ENCODE measurements at places on chromosomes 16 and 17. TPM values are rescaled to one million over a fixed set of nuclear protein-coding genes. Genes with fewer than 3 reads are reported as not detected.

DNA sequence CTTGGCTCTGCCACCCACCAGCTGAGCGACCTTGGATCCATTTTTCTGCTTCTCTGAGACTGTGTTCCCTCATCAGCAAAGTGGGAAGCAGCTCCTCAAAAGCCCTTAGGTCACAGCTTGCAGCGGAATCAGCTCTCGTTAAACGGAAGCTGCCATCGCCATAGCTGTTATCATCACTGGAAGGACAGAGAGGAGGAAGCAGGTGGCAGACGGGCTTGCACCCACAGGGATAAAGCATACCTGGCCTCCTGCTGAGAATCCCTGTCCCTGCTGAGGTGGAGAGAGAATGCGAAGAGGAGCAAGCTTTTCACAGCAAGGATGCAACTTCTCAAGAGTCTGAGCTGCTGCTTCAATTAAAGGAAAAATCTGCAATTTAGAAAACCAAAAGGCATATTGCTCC is 106.6 kb downstream of the CLEC16A start:
- no peak for DNase-seq

GRCh38 chr17:52276381-52277008 is 118.0 kb upstream of the CA10 start:
- DNase-seq = no peak

DNA sequence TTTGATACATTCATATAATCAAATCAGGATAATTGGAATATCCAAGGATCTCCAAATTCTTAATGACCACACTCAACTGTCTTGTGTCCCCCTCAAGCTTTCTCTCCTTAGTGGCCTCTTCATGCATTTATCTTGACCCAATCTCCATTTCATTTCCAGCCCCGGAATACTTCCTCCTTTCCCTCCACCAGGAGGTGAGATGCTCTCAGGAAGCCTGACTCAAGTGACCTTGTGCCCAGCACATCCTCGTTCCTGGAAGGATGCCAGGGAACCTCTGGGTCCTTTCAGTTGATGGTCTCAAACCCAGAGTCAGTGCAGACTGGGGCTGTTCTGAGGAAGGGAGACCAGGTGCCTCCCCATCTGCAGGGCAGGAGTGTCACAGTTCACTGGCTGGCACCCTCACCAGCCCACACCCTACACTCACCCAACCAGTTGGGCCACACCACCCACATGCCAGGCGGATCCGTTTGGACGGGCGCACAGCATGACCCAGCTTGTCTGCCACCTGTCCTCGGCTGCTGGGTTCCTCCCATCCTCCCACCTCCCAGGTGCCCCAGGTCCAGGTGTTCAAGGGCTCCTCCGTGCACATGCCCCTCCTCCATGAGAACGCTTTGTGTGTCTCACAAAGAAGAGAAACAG is 14.0 kb upstream of the EMP2 start:
- DNase-seq = no peak

Gene CTRB2
- not detected for total RNA-seq

DNA sequence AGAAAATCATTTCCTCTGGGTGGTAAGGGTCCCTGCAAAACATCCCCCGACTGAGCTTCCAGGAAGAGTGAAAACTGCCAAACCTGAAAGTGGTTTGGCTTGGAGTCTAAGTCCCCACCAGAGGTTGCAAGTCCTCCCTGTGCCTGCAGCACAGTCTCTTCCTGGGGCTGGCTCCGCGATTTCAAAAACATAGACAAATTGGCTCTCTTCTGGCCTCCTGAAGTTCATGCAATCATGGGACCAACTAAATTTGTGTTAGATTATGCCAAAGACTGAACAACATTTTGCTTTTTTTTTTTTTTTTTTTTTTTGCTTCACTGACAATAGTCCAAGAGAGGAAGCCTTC is 447.9 kb downstream of the CA10 start:
- DNase-seq = no peak

GRCh38 chr16:87851601-87852000 is 17.7 kb downstream of the SLC7A5 start:
- no peak for DNase-seq

DNA sequence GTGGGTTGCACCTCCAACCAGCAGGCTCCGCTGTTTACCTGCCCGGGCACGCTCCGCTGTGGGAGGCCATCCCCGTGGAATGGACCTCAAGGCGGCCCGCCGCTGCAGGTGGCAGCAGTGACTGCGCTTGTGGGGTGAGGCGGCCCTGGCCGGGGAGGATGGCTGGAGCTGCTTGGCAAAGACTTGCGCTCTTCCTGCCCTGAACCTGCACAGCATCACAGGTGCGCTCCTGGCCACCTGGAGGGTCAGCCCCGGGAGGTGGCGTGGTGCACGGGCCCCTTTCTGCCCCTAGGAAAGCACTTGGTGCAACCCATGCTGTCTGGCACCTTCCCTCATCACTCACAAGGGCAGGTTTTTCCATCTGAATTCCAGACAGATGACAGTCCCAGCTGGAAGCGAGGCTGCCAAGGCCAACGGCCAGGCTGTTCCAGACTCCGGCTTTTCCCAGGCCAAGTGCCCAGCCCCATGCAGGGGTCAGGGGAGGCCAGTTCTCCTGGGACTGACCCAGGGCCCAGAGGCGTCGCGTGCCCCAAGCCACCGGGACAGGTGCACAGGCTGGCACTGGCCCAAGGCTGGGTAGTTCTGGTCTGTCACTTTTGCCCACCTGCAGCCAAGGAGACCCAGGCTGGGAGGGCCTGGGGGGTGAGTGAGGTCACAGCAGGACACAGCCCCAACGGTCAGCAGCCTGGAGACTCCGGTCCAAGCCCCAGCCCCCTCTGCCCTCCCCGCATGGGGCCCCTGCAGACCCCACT is 13.3 kb downstream of the UTS2R start:
- no peak for DNase-seq

GRCh38 chr17:42698736-42699414 is 16.5 kb downstream of the CNTNAP1 start:
- no peak for DNase-seq

Gene ODAD4
- 4.5 TPM for total RNA-seq

Gene KRT33B
- total RNA-seq = not detected

Gene COG8
- total RNA-seq = 42.5 TPM

DNA sequence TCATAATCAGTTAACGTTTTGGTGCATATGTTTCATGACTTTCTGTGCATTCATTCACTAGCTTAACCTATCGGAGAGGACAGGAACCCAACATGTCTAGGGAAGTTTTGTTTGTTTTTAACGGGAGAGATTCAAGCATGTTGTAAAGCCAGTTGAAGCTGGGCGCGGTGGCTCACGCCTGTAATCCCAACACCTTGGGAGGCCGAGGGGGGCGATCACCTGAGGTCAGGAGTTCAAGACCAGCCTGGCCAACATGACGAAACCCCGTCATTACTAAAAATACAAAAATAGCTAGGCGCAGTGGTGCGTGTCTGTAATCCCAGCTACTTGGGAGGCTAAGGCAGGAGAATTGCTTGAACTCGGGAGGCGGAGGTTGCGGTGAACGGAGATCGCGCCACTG is 1.4 kb upstream of the TNRC6A start:
- DNase-seq = no peak

DNA sequence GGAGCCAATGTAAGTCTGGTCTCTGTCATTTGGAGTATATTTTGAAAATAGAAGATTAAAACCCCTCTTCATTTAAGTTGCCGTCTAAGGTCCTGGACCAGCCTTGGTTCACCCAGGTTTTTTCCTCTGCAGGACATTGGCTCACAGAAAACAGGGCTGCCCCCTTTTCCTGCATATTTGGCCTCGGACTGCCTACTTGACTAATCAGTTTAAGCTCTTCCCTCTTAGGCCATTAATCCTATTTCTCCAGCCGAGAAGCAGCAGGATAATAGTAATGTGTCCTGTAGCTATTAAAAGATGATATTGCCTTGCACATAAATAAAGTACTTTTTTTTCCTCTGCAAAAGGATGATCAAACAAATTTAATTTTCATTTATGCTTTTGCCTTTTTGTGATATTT is 52.1 kb downstream of the PRKCA start:
- DNase-seq = no peak

- no peak for DNase-seq
These were observed 1.2 kb upstream of the EFNB3 start for GRCh38 chr17:7703584-7704479.

Gene CDH5
- total RNA-seq = 0.46 TPM

GRCh38 chr17:17725011-17725751 is 43.9 kb downstream of the RAI1 start:
- DNase-seq = no peak

DNA sequence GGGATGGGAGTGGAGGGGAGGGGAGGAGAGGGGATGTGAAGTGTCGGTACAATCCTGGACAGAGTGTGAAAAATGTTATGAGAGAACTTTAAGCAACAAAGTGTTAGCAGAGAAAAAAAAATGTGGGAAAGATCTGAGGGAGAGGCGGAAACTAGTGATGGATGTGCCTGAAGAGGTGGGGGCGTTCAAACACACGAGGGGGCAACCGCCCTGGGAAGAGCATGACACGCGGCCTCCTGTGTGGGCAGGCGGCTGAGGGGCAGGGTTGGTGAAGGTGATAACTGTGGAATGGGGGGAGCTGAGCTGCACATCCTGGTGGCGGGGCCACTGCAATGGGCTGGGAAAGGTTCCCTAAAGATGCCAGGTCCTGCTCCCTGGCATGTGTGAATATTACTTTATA is 30.1 kb downstream of the IFT140 start:
- DNase-seq = no peak

DNA sequence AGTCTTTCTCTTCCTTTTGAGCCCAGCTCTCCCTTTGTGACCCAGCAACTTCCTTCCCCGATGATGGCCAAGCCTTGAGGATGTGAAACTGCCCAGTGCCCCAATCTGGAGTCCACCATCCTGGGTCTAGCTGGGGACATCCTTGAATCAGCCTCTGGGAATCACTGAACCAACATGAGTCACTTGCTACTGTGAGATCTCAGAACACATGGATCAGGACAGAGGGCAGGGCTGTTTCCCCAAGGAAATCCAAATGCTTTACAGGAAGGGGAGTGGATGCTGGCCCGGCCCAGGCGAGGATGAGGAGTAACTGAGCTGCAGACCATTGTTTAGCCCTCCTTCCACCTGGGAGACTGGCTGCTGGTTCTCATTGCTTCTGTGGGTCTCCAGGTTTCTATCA is 547.6 kb downstream of the WWOX start:
- DNase-seq = no peak

Gene TBX2
- 55.9 TPM for total RNA-seq

DNA sequence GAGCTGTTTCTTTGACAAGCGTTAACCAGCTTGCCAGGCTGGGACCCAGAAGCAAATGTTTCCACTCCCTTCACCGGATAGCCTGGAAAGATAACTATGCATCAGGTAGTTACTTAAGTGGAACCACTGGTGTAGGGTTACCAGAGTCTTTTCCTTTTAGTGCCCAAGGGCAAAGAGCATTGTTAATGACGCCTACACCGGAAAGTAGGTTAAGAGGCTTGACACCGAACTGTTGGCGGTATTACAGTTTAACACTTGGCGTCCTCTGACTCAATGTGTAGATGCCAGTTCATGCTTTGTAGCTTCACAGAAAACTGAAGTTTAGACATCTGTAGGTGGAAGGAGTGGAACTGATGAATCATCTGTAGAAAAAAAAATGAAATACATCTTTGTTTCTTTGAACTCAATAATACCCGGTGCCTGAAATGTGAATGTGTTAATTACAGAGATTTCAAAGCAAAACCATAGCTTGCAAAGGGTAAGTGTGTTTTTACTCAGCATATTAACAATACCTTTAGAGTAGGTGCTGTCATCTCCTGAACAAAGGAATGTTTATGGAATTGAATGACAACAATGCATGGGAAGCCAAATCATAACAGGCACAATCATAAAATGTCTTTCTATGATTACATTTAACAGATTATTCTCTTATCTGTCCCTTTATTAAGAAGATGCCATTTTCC is 426.7 kb upstream of the SALL1 start:
- no peak for DNase-seq

Gene SNAI3
- 0.79 TPM for total RNA-seq

GRCh38 chr16:27436065-27436464 is 34.1 kb downstream of the IL21R start:
- peak; percentile 42 for DNase-seq

DNA sequence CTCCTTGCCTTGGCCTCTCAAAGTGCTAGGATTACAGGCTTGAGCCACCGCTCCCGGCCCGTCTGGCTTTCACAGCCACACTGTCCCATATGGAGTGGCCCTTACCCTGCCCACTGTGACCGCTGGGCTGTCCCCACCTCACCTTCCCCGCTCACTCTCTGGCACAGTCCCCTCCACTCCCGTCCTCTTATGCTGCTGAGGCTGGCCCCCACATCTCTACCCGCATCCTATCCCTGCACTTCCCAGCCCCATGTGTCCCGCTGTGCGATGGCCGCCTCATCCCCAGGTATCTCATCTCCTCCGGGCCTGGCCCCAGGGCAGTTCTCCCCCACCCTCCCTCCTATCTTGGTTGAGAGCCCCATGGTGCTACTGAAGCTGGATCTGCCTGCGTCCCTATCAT is 93.2 kb downstream of the PGS1 start:
- DNase-seq = no peak

DNA sequence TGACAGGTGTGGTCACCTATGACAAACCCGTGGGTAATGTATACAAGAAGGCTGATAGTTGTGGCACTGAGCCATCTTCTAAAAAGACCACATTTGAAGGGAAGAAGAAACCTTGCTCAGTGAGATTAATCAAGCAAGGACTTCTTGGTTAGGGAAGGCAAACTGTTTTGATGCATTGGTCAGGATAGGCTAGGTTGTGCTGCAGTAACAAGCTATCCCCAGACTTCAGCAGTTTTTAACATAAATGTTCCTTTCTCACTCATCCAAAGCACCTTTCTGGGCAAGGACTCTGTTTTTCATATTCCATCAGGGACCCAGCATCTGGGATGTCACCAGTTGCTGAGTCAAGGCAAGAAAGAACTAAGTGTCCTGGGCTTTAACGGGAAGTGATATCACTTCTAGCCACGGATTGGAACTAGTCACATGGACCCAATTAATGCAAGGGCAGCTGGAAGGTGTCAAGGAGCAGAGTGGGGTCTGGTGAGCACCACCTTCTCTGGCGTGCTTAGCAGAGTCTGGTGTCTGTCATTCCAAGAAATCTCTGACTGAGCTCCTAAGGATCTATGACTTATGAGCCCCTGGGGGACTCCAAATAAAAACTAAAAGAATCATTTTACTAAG is 52.0 kb upstream of the CCL2 start:
- no peak for DNase-seq

Gene ASPHD1
- total RNA-seq = 7.8 TPM

DNA sequence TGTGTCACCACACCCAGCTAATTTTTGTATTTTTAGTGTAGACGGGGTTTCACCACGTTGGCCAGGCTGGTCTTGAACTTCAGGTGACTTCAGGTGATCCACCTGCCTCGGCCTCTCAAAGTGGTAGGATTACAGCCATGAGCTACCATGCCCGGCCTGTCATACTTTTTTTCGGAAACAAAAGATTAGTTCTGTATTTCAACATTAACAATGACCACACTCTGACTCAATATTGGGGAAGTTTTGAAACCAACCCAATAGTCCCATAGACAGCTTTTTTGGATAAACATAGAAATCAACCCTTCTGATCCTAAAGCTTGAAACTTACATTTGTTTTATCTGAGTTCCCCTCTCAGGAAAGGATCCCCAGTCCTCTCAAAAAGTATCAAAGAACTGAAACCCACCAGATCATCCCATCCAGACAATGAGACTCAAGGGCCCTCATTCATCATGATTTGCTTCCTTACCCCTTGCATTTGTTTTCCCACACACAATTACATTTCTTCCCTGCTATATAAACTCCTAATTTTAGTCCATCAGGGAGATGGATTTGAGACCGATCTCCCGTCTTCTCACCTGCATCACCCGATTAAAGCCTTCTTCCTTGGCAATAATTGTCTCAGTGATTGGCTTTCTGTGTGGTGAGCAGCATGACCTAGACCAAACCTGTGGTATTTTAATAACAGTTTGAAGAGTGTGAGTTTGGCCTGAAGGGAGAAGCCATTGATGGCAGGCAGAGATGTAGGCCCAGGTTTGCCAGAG is 7.2 kb upstream of the AGRP start:
- no peak for DNase-seq
